ENCODE measurements at places on chromosomes 1 and 21.

- no peak for DNase-seq
Measured at GRCh38 chr1:231494439-231495110, 33.9 kb upstream of the TSNAX start.

GRCh38 chr1:30104551-30104950 lies 618.8 kb downstream of the MATN1 start:
- no peak for DNase-seq

DNA sequence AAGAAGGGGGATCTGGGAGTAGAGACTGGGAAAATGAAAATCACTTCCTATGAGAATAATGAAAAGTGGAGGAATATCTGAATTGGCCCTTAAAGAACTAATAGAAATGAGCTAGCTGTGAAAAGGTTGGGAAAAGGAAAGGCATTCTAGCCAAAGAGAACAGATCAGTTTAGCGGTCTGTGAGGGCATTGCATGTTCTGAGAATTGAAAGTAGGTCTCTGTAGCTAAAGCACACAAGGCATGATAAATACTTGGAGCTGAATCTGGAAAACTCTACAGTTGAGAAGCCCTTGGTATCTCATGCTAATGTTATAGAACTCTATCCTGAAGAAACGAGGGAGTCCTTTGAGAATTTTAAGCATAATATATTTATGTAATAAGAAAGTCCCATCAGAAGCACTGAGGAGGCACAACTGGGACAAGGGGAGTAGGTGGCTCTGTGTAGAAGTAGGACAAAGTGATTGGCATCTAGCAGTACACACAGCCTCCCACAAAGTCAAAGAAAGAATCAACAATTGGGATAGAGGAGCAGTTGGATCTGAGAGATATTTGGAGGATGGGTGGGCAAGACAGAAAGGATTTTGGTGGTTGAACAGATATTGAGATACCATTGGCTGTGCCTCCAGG lies 78.7 kb downstream of the GREM2 start:
- DNase-seq = no peak

DNA sequence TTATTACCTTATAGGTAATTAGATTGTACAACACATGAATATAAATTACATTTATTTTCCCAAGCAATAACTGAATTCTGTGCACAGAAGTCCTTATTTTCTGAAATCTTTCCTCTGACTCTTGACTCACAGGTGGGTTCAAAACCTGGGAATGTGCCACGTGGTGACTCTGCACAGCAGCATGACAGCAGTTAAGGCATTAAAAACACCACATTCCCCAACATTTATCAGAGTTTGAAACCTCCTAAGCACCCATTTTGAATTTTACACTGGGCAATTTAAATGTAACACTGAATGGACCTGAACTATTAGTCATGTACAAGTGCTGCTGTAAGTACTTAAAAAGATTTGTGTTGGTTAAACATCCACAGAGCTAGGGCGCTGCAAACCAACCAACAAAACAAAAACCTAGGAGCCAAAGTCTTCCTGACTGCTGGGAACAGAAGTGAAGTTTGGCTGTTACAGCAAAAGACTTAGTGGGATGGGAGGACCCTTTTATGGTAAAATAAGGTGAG lies 480.6 kb upstream of the CXADR start:
- no peak for DNase-seq

All from fibroblast of skin of back (primary cell).